ENCODE measurements at places on chromosomes 2 and 18.

DNA sequence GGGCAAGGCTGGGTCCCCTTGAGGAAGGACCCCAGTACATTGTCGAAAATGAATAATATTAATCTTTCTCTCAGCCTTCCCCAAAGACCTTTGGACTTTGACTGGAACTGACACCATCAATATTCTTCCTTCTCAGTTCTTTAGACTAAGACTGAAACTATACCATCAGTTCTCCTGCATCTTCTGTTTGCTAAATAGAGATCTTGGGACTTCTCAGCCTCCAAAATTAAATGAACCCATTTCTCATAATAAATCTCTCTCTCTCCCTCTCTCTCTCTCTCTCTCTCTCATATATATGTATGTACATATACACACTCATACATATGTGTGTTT lies 39.7 kb upstream of the VRK2 start:
- DNase-seq, result no peak

DNA sequence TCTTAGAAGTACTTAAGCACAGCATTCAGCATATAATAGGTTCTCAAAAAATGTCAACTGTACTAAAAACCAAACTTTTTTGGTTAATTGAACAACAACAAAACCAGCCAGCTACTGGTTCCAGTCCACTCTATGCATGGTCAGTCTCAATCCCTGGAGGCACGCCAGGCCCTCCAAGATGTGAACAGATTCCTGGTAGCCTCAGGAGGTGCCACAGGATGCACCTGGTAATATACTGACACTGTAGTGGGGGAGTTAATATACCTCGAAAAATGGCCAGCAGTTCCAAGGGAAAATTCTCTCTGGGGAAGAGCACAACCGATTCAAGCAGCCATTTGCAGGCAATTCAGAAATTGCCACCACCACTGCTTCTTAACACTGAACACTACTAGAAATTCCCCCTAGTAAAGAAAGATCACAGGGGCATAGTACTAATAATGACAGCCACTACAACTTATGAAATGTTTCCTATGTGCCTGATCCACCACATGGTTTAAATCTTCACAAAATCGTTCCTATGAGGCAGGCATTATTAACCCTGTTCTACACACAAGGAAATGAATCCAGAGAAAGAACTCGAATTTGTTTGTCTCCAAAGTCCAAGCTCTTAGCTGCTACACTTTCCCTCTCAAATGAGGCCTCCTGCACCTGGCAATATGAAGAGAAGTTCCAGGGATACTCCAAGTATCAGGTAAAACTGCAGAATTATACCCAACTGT lies 3.4 kb downstream of the MGAT4A start:
- no peak for DNase-seq

DNA sequence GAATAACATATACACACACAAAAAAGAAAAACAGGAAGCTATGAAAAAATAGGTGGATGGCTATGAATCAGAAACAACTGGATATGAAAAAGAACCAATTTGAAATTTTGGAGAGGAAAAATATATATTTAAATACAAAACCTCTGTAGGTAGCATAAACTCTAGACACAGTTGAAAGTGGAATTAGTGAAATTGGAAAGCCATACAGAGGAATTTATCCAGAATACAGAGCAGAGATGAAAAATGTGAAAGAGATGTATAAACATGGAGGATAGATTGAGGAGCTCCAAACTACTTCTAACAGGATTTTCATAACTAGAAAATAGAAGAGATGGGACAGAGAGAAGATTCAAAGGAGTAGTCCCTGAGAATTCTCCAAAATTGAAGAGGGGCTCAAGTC lies 168.8 kb downstream of the SEPTIN10 start:
- DNase-seq, result no peak

DNA sequence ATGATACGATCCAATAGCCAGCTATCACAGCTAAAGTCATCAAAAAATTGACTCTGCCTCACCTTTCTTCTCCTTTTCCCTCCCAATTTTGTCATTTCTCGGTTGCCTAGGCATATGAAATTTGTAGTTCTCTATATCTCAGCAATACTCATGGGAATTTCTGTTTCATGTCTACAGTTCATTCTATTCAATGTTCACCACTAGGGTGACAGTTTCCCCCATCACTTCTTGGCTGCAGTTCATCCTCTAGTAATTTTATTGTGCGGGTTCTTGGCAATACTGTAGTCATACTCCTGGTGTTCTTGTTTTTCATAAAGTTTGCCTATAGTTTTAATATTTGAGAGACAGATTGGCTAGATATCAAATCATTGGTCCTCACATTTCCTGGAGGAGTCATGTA lies 872.2 kb upstream of the ID2 start:
- no peak for DNase-seq

- no peak for DNase-seq
These were observed 132.0 kb upstream of the ZSWIM2 start for GRCh38 chr2:186980787-186981550.

DNA sequence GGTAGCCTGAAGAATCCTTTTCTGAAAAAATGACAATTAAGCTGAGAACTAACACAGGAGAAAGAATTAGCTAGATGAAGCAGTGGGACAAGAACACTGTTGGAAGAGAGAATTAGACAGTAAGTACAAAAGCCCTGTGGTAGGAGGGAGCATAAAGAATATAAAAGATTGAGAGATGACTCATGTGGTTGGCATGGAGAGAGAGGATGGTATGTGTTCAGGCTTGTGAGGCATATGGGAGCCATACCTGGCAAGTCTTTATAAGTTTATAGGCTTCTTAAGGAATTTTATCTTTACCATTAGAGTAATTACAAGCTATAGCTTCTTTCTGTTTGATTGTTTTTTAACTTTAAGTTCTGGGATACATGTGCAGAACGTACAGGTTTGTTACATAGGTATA lies 325.0 kb downstream of the ARL6IP6 start:
- DNase-seq, result no peak

Data from HuH-7.5 (cell line).